ENCODE measurements at places on chromosomes 16 and 17.
A peak's percentile ranks its signal among the peaks of the same experiment; 100 is the strongest.

- no peak for DNase-seq
Measured at GRCh38 chr16:3755249-3755648, 37.9 kb upstream of the TRAP1 start.

GRCh38 chr17:37373530-37374159, 2.1 kb upstream of the C17orf78 start:
- DNase-seq, result peak; percentile 77

GRCh38 chr16:19354371-19354770, 63.3 kb upstream of the TMC5 start:
- no peak for DNase-seq

DNA sequence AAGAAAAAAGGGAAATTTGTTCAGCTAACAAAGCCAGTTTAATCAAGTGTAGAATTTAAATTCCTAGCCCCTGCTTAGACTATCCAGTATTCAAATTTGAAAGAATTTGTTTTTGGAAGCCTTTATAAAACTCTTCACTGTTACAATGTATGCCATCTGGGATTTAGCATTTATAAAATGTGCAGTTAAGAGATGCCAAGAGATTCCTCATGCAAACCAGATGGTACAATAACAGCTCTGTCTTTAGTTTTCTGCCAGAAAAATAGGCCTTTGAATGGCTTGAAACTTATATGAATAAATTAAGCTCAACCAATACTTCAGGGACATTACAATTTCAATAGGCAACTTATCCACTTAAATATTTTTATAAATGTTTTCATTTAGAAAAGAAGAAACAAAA, 6.8 kb upstream of the ANKS4B start:
- DNase-seq, result peak; percentile 3

GRCh38 chr17:44191369-44191768, 4.6 kb downstream of the TMUB2 start:
- DNase-seq, result no peak

Measured in AG10803 (cell line).